ENCODE measurements at places on chromosomes 16 and 17. TPM values are rescaled to one million over a fixed set of nuclear protein-coding genes. Genes with fewer than 3 reads are reported as not detected.

PRR15L gene
- total RNA-seq: 69.8 TPM

CEP112 gene
- total RNA-seq: 55.4 TPM

GRB7 gene
- total RNA-seq: 33.3 TPM

MYO18A gene
- total RNA-seq: 305 TPM

IL17C gene
- total RNA-seq: not detected

TAC4 gene
- not detected for total RNA-seq

ALDH3A2 gene
- total RNA-seq: 51.0 TPM

CMTM2 gene
- total RNA-seq: not detected

TEKT1 gene
- 0.55 TPM for total RNA-seq

HOXB2 gene
- 6.7 TPM for total RNA-seq

KRT25 gene
- not detected for total RNA-seq

CA5A gene
- total RNA-seq: not detected

KRT32 gene
- total RNA-seq: not detected

LAT gene
- total RNA-seq: 26.8 TPM

SOX9 gene
- total RNA-seq: 69.5 TPM

HP gene
- total RNA-seq: not detected

SP6 gene
- not detected for total RNA-seq

MFSD6L gene
- total RNA-seq: 22.6 TPM

NPIPB2 gene
- 17.8 TPM for total RNA-seq

C16orf74 gene
- total RNA-seq: not detected

CDYL2 gene
- 3.2 TPM for total RNA-seq

TMEM235 gene
- not detected for total RNA-seq

PDE6G gene
- not detected for total RNA-seq

DOC2A gene
- total RNA-seq: not detected

ACACA gene
- total RNA-seq: 45.2 TPM

SYCE1L gene
- not detected for total RNA-seq

G6PC1 gene
- total RNA-seq: not detected

BCAR1 gene
- 44.4 TPM for total RNA-seq

PIMREG gene
- 0.87 TPM for total RNA-seq

CCDC102A gene
- total RNA-seq: not detected

CD300LB gene
- total RNA-seq: not detected

DHRS7C gene
- not detected for total RNA-seq

SCIMP gene
- total RNA-seq: 1.1 TPM

KCNH6 gene
- total RNA-seq: 0.45 TPM

ALDH3A1 gene
- 689 TPM for total RNA-seq

MYH8 gene
- total RNA-seq: not detected

MYCBPAP gene
- not detected for total RNA-seq

SLFN14 gene
- not detected for total RNA-seq

C16orf54 gene
- total RNA-seq: not detected

CYGB gene
- 6.8 TPM for total RNA-seq

TERB1 gene
- not detected for total RNA-seq

BRIP1 gene
- 0.89 TPM for total RNA-seq

CCDC92B gene
- not detected for total RNA-seq

NAGS gene
- total RNA-seq: 1.5 TPM

ENKD1 gene
- 45.5 TPM for total RNA-seq

ANKRD40CL gene
- 2.8 TPM for total RNA-seq

TEKT5 gene
- 22.8 TPM for total RNA-seq

GH1 gene
- not detected for total RNA-seq

IL32 gene
- total RNA-seq: 94.1 TPM

CDC42EP4 gene
- 44.9 TPM for total RNA-seq

PYDC1 gene
- total RNA-seq: not detected

MARVELD3 gene
- 2.4 TPM for total RNA-seq

WSCD1 gene
- 2.6 TPM for total RNA-seq

CCL1 gene
- not detected for total RNA-seq

TBC1D3K gene
- total RNA-seq: not detected

KLHDC4 gene
- 119 TPM for total RNA-seq

CD300A gene
- 5.3 TPM for total RNA-seq

MYOCD gene
- 22.8 TPM for total RNA-seq

Data from stomach (tissue), 19 donors.